ENCODE measurements at places on chromosomes 13 and 19. TPM values are rescaled to one million over a fixed set of nuclear protein-coding genes. Genes with fewer than 3 reads are reported as not detected.

Gene CERS1
- 15.2 TPM for total RNA-seq

Gene ZNF493
- total RNA-seq: 42.5 TPM

Gene CEACAM1
- total RNA-seq: not detected

Gene ZNF491
- 4.4 TPM for total RNA-seq

Gene CNFN
- 0.95 TPM for total RNA-seq

Gene ANKRD24
- total RNA-seq: 4.6 TPM

Gene LILRB3
- 0.27 TPM for total RNA-seq

Gene NKPD1
- total RNA-seq: 1.1 TPM

Gene PSG1
- not detected for total RNA-seq

DNA sequence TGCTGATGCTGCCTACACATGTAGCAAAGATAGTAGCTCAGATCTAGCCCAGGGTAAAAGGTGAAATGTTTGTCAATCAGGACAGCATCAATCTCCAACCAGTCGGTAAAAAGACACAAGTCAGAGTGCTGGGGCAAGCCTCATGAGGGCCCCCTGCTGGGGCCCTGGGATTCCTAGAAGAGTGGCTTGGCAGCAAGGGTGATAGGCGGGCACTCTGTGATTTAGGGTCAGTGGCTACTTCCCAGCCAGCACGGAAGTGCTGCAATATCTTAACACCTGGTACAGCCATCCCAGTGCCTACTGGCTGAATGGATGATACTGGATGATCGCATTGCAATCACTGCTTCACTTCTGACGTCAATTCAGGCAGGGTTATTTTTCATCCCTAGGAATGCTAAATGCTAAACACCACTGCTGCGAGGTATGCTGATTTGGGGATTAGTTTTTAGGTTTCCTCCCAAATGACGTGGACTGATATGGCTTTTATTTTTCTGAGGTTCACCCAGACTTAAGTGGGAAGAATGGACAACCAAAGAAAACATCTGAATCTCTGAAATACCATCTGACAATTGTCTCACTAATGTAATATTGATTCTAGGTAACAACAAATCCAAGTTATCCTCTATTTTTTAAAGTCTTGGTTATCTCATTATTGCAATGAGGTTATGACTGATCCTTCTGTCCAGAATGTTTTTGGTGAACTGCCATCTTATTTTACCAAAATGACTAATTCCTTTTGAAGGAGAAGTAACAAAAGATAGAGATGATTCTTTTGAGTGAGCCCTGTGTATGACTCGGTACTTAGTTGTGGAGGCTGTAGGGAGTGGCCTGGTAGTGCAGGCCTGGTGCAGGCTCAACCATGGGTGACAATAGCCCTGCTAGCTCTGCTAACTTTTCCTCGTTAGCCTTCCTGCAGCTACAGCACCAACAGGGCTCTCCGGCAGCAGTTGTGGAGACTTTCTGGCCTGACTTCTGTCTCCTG, 432.5 kb downstream of the FGF9 start:
- no peak for DNase-seq

DNA sequence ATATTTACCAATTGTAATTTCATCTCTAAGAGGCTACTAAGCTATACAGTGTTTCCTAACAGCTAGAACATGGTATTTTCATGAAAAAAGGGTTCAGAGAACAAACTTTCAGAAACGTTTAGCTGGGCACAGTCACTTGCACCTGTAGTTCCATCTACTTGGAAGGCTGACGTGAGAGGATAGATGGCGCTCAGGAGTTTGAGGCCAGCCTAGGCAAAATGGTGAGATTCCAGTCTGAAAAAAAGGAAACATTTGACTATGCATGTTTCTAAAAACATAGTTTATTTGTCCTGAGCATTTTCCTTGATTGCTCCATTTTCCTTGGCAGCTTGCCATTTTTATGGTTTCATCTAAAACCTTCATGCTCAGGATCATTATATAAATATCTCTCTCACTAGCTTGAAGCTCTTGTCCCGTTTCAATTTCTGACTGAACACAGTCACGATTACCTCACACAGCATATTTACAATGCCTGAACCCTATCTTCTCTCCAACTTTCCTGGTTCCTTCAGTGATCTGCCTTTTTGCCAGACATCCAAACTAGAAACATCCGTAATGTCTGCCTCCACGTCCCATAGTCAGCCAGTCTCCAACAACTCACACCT, 200.8 kb downstream of the RGCC start:
- DNase-seq: peak; percentile 76

DNA sequence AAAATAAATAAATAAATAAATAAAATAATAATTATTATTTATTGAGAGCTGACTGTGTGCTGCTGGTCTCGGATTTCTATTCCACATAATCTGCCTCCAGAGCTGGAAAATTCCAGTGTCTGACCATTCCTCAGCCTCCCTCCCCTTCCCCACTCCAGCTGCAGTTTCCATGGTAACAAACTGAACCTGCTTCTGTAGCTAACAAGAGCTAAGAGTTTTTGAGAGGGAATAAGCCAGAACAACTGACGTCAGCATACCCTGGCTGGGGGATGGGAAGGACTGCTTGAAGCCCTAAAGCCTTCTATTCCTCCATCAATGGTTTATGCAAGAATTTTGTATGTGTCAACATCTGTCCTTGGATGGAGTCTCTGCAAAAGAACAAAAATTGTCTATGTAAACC, 26.0 kb upstream of the PEG3 start:
- DNase-seq: no peak

- peak; percentile 9 for DNase-seq
Observed at GRCh38 chr13:104584481-104584880, 1518.3 kb upstream of the SLC10A2 start.

- DNase-seq: no peak
Observed at GRCh38 chr19:38557205-38557799, 60.5 kb downstream of the MAP4K1 start.

GRCh38 chr19:14772995-14773394, 5.4 kb downstream of the ADGRE2 start:
- DNase-seq: no peak

DNA sequence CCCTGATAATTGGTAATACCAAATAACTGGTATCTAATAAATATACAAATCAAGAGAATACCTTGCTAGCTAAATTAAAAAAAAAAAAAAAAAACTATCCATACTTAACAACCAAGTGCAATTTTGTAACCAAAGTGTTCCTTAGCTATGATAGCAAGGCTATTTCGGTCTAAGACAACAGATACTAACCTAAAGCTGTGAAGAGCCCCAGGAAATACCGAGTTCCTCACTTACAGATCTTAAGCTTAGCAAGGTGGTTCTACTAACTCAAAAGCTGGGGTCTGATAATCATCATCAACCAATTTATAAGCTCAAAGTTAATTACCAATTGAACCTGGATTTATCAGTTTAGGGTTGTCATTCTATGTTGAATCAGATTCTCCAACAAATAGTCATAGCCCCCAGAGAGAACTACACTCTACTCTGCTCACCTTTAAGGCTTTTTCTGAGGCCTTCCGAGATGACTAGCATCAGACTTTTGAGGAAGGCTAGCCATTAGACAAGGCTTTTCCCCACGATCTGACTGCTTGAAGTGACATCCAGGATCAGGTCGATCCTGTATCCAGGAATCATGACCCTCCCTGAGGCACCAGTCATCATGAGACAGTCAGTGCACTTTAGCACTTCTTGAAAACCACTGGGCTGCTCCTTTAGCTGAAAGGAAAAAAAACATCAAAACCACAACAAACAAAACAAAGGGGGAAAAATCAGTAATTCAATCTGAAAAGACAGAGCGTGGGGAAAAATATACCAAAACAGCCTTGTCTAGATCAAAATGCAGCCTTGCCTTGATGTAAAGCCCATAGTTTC, 31.9 kb downstream of the INTS6 start:
- no peak for DNase-seq

- no peak for DNase-seq
Observed at GRCh38 chr19:32291876-32292275, 53.5 kb upstream of the ZNF507 start.

DNA sequence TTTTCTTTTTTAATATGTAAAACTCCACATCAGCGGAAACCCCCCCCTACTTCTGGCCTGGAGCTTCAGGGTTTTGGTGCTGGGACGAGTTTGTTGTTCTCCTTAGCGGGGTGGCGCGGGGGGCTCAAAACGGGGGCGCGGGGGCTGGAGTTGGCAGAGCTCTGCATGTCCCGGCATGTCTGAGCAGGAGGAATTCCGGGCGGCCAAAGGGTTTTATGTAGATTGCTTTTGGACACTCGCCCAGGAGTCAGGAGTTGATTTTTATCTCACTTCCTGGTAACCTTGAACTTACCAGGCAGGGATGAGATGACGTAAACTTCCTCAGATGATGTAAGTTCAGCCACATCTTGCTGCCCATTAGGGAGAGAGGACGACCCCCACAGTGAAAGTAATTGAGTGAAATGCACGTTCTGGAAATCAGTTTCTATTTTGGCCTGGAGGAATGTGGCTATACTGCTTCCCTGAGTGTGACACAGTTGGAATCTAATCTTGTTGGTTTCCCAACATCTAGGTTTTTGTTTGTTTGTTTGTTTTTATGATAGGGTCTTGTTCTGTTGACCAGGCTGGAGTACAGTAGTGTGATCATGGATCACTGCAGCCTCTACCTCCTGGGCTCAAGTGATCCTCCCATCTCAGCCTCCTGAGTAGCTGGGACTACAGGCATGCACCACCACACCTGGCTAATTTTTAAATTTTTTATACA, 21.0 kb upstream of the GDF15 start:
- DNase-seq: peak; percentile 100

GRCh38 chr19:52369559-52370340, at the start of gene ZNF880:
ZNF880 (plus strand) TSS chr19:52369923; CDS start chr19:52369966, 43 bp downstream.
- DNase-seq: peak; percentile 89

DNA sequence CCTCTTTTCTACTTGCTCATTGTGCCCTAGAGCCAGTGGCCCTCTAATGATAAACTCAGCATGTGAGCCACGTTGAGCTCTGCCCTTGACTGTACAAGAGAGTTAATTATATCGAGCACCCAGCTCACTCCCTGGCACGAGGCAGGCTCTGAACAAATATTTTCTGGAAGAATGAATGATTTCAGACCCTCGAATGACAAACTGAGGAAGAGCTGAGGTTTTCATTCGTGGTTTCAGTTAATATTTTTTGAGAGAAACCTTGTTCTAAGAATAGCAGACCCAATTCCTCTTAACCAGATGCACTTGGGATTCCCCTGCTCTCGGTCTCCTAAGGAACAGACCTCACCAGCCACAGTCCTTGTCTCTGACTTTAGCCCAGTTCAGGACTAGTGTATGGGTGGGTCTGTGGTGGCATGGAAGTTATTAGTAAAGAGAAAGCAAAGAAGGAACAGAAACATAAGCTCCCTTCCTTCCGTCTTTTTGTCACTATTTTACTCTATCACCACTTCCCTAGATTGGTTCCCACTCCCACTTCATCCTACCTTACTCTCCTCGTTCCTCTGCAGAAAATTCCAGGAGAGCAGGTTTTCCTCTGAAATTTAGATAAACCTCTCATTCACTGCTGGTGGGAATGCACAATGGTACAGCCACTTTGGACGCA, 22.1 kb upstream of the WDFY2 start:
- DNase-seq: no peak

- no peak for DNase-seq
Observed at GRCh38 chr13:113732176-113732960, 26.7 kb upstream of the TMEM255B start.

GRCh38 chr13:23506071-23506806, 64.0 kb upstream of the TNFRSF19 start:
- DNase-seq: peak; percentile 12

- DNase-seq: no peak
Observed at GRCh38 chr19:29702161-29702962, 12.7 kb downstream of the C19orf12 start.

GRCh38 chr13:113597391-113598080, 13.0 kb downstream of the TFDP1 start:
- no peak for DNase-seq

DNA sequence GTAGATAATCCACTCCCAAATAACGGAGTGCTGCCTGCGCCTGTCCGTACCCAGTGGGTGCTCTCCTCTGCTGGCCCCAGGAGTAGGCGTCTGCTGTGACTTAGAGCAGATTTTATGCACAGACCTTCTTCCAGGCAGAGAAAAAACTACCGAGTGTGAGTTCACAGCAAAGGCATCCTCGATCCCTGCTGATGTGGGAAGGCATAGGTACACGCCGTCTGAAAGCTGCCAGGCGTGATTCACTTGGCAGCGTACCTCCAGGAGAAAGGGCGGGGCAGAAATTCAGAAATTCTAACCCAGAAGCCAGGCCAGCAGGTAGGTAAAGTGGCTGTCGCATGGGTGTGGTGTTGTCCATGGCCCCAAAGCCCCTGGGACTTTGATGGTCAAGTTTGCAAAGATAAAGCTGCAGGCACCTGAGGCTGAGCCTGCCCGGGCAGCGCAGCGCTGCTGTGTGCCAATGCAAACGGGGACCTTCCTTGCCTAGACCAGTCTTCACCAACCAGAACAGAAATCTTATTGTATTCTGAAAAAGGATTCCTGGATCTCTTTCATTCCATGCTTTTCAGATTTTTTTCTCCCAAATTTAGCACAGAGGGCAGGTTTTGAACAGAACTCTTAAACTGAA, 36.3 kb downstream of the COL4A2 start:
- DNase-seq: no peak

- peak; percentile 76 for DNase-seq
Observed at GRCh38 chr19:41263042-41263849, 926 bp upstream of the HNRNPUL1 start.

GRCh38 chr19:43420954-43421353, 6.3 kb downstream of the TEX101 start:
- no peak for DNase-seq

- DNase-seq: no peak
Observed at GRCh38 chr19:42409477-42409876, 17.7 kb downstream of the LIPE start.

DNA sequence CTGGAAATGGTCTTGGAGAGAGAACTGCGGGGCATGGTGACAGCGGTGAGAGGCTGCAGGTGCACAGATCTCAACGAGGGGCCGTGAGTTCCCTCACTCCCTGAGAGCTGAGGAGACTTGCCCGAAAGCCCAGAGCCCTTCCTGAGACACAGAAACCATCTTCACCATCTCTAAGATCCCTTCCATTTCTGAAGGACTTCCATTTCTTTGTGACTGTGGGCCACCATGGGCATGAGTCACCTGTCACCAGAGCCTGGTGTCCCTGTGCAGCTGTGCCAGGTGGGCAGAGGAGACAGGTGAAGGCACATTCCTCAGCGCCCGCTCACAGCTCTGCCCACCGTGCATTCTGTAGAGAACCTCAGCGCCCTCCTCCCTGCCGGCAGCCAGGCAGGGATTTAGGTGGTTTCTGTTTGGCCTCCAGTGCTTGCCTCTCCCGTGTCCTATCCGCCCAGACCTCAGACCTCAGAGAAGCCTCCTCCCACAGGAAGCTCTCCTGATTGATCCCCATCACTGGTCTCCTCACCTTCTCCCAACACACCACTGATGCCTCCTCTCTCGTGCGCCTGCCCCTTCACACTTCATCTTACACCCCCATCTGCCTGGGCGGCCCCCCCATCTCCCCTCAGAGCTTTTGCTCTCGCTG, 24.2 kb downstream of the SH3GL1 start:
- no peak for DNase-seq

- DNase-seq: no peak
Observed at GRCh38 chr13:94707400-94708021, 4.8 kb downstream of the SOX21 start.

- DNase-seq: peak; percentile 93
Observed at GRCh38 chr19:10580979-10581631, 6.0 kb downstream of the AP1M2 start.
